ENCODE measurements at places on chromosomes 3 and 15.

GRCh38 chr15:62994975-62995681 lies 47.4 kb upstream of the TPM1 start:
- DNase-seq = no peak

DNA sequence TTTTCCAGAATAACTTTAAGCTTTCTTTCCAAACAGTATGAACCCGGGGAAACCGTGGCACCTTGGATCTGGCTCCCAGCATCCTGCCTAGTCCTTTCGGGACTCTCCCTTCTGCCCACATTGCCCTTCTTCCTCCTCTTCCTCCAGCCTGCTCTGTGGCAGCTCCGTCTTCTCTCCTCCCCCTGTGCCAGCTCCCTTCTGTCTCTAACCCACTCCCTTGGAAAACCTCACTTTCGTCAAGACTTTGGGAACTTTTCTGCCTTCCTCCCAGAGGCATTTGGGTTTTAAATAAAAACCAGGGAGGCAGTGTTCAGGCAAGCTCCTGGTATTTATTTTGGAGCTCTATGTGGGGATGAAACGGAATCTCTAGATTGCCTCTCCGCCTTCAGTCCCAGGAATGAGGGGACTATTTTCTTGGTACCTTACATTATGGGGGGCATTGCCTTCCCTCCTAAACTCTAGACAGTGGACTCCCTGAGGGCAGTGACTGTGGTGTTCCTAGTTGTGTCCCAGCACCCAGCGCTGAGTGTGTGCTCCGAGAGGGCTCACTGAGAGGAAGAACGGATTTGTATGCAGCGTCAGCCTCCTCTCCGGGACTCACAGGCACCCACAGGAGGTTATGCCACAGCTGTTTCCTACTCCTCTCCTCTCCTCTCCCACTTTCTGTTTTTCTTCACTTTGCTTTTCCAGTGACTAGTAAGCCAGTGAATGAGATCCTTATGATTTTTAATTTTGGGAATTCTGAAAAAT lies 105.4 kb upstream of the MRPS22 start:
- DNase-seq = no peak

DNA sequence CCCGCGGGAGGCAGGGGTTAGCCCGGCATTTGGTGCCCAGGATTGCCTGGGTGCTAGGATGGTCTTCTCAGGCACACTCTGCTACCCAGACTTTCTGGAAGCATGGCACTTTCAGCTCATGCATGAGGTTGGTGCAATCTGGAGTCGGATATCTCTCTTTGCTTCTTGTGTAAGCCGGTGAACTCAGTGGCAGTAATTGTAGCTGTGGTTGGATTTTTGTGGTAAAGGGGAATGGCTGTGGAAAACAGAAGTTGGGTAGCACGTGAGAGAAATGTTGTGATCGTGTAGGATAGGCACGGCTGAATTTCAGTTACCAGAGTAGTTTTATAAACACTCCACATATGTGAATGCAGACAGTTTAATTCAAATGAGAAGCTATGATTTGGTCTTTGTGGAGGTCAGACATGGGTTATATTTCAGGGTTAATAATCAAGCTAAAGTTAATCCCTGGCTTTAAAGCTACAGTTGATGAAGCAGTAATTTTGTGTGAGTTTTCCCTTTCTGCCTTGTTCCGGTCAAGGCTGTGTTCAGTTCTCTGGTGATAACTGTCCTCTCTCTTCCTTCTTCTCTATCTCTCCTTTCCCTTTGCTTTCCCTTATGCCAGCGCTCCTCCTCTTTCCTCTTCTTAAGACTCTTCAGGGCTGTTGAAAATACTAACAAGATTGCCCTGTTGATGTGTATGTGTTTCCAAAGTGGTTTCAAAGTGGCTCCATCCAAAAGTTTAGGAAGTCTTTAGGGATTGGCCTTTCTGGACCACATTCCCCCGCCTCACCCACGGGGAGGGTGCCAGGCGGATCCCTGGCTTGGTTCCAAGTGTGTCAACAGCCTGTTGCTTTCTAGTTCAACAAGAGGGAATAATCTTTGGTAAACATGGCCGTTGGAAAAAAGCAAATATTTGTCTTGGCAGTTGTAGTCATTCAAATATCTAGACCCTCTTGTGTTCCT lies 404.6 kb upstream of the C2CD4B start:
- peak; percentile 69 for DNase-seq

- no peak for DNase-seq
Observed at GRCh38 chr15:85024509-85025336, 43.1 kb downstream of the PDE8A start.

DNA sequence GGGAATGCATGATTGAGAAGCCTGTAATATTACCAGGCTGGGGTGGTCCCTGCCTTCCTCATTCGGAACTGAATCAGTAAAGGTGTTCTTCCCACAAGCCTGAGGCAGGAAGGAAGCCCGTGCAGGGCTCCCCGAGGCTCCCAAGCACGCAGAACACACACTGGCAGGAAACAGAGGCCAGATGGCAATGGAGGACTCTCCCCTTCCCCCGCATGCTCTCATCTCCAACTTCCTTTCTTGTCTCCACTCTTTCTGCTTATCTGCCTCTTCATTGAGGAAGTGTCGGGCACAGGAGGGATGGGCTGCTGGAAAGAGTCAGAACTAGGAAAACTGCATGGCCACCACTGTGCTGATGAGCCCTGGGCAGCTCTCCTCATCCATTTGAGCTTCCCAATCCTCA lies 123.5 kb downstream of the NUP210 start:
- DNase-seq = no peak

DNA sequence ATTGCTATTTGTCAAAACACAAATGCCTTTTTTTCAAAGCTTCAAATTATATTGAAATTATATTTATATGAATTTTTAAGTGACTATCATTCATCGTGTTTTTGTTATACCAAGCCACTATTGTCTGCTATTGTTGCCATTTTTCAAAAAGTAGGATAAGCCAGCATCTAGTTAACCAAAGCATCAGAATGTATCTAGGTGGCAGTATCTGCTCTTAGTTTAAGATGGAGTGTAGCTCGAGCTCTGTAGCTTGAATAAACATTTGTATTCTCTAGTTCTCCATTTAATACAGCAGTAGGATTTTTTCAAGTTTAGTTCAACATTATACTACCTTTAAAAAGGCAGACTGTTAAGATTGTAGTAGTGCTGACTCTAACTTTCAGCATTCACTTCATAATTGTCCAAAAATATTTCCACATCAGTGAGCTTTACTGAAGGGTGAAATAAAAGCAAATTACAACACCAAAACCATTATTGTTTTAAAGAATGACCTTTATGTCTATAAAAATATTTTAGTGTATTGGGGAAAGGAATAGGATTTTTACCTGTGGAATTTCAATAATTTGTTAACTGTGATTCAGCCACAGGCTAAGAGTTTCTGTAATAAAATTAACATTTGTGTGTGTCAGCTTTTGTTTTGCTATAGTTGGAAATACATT lies 19.6 kb upstream of the C15orf61 start:
- no peak for DNase-seq

DNA sequence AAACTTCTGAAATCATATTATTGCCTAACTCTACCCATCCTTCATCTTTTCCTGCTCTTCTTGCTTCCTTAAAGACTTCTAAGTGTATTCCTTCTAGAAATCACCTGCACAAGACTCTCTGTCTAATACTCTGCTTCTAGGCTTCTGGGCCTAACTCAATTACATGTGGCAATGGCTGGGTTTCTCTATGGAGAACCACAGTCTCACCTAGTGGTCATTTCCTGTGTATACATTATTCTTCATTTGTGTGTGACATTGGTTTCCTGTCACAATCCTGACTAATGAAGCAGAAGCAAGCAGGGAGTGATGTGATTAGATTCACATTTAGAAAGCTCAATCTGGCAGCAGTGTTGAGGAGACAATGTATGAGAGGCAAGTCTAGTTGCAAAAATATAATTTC lies 16.9 kb upstream of the CLDN1 start:
- DNase-seq = no peak

- no peak for DNase-seq
Observed at GRCh38 chr3:29694331-29694730, 413.5 kb downstream of the RBMS3 start.

GRCh38 chr3:47002171-47003055 lies 22.9 kb downstream of the NBEAL2 start:
- no peak for DNase-seq

- no peak for DNase-seq
Observed at GRCh38 chr3:127328421-127328820, 40.6 kb upstream of the PRR20G start.

DNA sequence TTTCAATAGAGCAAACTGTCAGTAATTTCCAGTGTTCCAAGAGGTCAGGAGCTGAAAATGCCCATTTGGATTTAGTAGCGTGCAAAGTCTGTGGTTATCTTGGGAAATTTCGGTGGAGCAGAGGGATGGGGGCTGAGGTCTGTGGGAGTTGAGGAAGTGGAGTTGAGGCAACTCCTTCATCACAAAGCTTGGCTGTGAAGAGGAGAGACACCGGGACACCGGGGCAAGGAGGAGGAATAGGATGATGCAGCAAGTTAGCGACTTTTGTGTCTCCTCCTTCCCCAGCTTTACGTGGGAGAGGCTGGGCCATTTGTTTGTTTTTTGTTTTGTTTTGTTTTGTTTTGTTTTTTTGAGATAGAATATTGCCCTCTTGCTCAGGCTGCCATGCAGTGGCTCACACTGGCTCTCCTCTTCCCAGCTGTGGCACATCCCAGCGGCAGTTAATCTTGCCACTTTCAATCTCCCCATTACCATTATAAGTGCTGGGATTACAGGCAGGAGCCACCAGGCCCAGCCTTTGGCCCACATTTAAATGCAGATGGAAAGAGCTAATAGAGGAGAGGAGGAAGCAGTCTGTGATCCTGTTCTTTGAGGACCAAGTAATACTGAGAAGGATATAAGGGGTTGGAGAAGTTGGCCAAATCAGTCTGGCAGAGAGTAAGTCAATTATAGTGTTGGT lies 47.1 kb downstream of the CRTC3 start:
- no peak for DNase-seq

- DNase-seq = no peak
Observed at GRCh38 chr3:99522147-99522546, 116.2 kb upstream of the COL8A1 start.

DNA sequence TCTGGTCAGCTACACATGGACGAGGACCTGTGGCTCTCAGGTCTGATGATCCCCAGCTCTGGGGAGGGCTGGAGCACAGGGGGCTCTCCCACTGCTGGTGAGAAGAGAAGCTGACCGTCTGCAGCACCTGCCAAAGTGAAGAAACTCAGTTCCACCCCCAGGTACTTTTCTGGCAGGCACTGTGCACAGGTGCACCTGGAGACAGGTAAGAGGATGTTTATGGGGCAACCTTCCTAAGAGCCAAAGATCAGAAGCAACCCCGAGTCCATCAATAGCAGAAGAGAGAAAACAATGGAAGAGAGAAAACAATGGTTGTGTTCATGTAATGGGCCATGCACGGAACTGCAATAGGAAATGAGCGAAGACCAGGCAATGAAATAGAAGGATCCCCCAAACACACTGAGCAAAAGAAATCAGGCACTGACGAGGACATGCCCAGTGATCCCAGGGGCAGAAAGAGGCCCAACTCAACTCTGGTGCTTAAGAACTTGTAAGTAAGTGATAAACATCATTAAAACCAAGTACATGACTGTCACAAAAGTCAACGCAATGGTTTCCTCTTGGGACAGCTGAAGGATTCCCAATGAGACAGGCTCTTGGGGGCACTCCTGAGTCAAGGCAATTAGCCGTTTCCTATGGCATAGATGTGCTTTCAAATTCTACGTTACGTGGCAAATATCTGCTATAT lies 95.0 kb upstream of the ALDH1A3 start:
- DNase-seq = no peak

GRCh38 chr15:77070180-77070494 lies 772 bp downstream of the TSPAN3 start:
- no peak for DNase-seq

DNA sequence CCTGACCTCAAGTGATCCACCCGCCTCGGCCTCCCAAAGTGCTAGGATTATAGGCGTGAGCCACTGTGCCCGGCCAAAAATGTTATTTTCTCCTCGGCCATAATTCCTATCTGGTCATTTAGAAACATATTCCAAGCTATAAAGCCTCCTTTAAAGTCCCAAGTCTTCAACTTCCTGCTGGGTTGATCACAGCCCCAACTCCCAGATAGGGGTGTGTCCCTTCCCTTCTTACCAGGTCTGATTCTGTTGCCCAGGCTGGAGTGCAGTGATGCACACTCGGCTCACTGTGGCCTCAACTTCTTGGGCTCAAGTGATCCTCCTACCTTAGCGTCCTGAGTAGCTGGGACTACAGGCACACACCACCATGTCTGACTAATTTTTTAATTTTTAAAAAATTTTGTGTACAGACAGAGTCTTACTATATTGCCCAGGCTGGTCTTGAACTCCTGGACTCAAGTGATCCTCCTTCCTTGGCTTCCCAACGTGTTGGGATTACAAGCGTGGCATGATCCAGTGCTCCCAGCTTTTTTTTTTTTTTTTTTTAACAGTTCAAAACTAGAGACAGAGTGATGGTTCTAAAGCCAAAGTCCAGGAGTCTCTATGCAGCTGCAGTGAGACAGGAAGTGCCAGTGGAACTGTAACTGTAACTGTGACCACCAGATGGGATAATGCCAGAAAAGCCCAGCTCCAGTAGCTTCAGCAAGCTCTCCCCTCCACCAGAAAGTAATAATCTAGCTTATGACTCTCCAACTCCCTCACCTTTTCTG lies 8.2 kb upstream of the PRKAR2A start:
- no peak for DNase-seq

DNA sequence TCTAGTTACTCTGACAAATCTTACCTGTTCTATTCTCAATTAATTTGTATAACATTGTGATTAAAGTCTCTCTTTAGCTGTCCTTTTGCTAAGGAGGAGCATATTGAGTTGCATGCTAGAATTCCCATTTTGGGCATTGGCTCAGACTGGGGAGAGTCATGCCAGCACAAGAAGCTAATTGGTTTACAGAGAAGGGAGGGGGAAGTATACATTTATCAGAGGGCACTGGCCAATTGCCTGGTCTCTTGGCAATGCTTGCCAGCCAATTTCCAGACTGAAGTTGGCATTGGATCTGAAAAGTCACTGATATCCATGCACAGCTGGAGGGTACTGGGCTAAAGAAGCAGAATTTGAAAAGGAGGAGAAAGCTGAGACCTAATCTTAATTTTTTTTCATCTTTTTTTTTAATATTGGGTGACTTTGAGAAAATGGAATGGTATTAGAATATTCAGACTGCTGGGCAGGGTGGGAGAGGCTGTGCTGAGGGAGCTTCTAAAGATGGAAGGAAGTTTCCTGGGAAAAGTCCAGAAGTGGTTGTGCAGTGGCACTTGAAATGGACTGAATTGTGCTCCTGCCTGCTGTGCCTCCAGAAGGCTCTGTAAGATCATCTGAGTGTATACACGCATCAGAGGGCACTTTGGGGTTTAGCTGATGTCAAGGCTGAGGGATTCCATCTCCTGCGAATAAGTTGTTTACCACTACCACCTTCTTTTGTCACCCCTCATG lies 365.2 kb upstream of the DPH6 start:
- peak; percentile 17 for DNase-seq

DNA sequence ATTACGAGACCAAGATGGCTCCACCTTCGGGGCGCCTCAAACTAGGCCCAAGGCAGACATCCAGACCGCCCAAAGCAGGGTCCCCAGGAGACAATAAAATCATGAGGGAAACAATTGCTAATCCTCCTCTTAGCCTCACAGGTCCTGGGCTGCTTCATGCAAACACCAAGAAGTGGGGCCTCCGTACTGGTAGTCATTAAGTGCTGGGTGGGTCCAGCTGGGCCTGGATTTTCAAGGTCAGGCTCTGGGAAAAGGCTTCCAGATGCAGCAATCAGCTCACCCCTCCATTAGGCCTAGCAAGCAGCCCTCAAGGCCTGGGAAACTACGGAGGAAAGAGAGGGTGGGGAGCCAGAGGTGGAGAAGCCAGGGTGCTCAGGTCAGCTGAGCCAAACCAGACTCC lies 634 bp downstream of the FBXL22 start:
- DNase-seq = no peak

GRCh38 chr15:64110950-64111678 lies 15.3 kb downstream of the SNX1 start:
- DNase-seq = no peak
